Renal pelvis (tissue), 12 donors: ENCODE measurements at places on chromosomes 5 and 9.

GRCh38 chr5:85337435-85337834, 952.8 kb upstream of the EDIL3 start:
- DNase-seq, result no peak

DNA sequence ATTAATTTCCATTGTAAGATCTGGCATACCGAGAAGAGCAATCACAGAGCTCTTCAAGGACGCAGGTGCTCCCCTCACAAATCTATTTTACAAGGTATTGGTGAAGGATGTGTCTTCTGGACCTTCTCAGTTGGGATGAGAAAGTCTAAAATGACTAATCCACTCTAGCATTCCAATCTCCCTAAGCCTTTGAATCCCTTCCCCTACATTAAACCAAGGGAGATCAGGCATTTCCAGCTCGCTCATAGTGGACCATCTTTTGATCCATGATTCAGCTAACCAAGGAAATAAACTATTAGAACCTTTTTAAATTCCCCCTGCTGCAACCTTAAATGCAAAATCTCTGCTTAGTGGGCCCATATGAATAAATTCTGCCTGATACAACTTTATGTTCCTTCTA, 95.9 kb upstream of the FBN2 start:
- DNase-seq, result no peak

- no peak for DNase-seq
Observed at GRCh38 chr9:922171-922570, 54.3 kb upstream of the DMRT3 start.

- no peak for DNase-seq
Observed at GRCh38 chr9:138098116-138098907, 220.7 kb downstream of the CACNA1B start.

DNA sequence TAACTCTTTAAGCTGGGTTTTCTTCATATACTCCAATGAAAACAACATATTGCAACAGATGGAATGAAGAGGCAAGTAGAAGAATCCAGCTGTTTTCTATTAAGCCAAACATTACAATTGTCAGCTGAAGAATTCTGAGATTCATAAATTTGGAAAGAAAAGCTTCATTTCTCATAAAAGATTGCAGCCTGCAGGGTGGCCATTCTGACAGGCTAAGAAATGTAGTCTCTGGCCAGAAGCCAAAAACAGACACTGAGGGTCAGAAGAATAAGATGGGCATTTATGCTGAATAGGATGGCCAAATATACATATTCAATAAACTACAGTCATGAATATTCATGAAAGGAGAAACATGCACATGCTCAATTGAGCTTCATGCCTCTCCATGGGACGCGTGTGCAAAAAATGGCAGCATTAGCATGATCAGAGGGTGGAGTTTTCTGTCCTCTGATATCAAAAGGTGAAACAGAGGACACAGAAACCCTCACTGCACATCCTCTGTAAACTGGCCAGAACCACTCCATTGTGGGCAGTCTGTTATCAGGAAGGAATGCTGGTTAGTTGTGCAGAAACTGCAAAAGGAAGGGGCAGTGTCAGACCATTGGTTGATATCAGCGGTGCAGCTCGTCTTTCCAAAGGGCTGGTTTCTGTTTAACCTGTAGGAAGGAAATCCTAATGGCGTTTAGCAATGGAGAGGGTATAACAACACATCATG, 50.2 kb downstream of the FXN start:
- peak; percentile 60 for DNase-seq
